ENCODE measurements at places on chromosomes 6 and 20.

DNA sequence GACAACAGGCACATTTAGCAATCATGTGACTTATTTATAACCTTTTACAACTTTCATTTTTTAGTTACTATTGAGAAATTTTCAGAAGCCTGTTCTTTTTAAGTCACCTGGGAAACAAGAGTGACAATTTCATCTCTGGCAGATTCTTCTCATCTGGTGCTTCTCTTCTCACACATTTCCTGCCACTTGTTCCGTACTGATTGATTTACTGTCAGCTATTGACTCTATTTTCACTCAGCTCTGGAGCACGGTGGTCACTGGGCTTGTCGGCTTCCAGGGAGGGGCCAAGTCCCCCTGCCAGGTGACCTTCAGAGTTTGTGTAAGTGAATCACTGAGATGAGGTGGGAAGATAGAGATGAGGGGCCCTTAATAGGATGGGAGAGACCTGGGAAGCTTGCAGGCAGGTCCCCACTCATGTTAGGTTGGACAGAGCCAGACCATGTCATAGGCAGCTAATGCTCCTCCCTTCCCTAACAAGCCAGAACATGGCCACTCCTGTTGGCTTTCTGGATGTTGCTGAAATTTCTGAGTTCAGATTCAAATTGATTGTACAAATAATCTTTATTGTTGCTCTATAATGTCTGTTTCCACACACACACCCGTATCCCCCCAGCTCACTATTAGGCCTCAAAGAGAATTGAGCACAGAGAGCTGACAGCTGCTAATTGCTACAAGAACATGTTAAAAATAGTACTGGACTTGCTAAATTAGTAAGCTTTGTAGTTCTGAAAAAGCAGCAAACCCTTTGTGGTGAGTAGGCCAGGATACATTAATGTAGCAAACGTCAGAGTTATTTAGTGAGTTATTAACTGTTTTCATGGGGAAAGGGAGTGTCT is 13.3 kb downstream of the DUSP22 start:
- no peak for DNase-seq

DNA sequence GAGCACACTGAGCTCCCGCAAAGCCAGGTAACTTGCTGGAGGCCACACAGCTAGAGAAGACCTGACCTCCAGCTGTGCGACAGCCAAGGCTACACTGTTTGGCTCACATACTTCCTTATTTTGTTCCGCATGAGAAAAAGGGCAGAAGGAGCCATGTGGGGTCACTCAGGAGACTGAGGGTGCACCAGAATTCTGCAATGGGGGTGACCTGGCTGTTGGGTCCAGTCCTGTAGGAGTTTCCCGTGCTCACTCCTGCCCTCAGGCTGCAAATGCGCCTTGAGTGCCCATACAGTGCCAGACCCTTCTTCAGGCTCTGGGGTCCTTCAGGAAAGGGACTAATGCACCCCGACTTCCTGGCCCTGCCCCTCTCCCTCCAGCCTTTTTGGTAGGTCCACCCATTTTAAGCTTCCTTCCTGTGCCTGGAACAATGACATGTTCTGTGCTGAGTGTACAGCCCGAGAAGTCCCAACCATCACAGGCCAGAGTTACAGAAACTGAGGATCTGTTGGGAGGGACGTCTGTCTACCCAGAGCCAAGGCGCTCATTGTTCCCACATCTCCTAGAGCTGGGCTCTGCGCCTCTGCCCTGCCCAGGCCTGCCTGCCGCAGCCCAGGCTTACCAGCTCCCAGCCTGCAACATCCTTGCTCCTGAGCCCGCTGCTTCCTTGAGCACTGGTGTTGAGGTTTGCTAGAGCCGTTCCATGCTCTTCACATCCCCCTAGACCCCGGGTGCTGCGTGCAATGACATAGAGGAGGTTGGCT is 33.5 kb upstream of the CD93 start:
- DNase-seq, result no peak

- no peak for DNase-seq
These were observed 82.2 kb downstream of the GRM4 start for GRCh38 chr6:34063651-34064050.

DNA sequence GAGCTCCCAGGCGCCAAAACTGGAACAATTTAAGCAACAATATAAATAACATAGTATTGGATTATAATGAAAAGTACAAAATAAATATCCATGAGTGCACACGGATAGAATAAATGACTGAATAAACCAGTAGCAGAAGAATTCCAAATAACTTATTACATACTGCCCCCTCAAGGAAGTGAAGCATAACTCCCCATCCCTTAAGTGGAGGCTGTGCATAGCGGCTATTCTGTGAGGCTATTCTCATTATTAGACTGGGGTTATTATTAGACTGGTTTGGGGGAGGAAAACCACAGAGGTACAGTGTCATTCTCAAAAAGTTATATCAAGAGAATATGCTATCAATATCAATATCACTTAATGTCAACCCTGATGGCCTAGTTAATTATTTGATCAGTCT is 94.4 kb upstream of the SIRPA start:
- no peak for DNase-seq

DNA sequence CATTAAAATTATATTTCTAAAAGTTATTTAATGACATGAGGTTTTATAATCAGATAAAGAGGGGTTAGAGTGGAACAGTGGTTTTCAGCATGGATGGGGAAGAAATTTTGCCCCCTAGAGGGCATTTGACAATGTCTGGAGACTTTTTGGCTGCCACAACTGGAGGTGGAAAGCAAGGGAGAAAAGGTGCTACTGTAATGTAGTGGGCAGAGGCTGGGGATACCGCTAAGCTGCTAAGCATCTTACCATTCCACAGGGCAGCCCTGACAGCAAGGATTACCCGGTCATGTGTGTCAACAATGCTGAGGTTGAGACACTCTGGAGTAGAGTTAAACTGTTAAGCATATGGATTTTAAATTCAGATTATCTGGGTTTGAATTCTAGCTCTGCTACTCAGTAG is 52.9 kb upstream of the FABP7 start:
- DNase-seq, result no peak

GRCh38 chr20:32528171-32528891 is 56.8 kb downstream of the NOL4L start:
- no peak for DNase-seq

- no peak for DNase-seq
These were observed 8.3 kb downstream of the OR2H1 start for GRCh38 chr6:29465279-29465678.

DNA sequence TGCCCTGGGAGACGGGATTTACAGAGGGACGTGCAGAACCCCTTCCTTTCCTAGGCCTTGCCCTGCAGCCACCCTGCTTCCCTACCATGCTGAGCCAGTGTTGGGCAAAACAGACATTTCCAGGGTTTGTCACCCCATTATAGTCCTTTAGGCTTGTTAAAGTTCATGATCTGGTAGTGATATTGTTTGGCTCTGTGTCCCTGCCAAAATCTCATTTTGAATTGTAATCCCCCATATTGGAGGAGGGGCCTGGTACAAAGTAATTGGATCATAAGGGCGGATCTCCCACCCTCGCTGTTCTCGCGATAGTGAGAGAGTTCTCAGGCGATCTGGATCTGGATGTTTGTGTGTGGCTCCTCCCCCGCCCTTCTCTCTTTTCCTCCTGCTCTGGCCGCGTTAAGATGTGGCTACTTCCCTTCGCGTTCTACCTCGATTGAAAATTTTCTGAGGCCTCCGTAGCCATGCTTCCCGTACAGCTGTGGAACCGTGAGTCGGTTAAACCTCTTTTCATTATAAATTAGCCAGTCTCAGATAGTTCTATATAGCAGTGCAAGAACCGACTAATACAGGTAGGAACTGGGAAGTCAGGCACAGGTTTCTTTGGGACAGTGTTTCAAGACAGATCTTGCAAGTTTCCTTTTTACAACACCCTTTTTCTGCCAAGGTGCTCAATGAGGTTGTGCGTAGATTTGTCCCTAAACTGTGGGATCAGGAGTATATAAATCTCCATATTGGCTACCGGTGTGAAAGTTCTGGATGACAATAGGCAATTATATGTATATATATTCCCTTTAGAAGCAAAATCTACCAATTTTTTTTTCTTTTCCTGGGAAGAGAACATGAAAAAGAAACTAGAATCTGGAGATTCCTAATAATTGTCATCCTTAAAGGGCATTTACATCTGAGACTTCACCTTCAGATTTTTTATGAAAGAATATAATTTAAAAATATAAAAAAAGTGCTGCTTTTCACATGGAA is 152.1 kb downstream of the SAMD5 start:
- DNase-seq, result no peak

DNA sequence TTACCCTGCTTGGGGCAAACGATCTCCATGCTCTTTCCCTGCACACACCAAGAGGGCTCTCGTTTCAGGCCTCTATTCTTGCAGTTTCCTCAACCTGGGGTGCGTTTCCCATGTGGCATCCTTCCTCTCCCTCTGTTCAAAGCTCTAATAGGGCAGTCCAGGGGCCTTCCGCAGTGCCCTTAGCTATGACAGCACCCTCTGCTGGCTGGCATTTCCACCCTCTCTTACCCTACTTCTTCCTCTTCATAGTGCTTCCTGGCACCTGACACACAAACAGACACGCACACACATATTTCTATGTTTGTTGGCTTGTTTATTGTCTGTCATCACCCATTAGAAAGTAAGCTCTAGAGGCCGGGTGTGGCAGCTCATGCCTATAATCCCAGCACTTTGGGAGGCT is 294.0 kb downstream of the CLIC5 start:
- DNase-seq, result no peak

- no peak for DNase-seq
These were observed 48.9 kb downstream of the PHF20 start for GRCh38 chr20:35820715-35821114.

GRCh38 chr6:51648774-51649173 is 438.6 kb downstream of the PKHD1 start:
- DNase-seq, result no peak

- DNase-seq, result no peak
These were observed 25.0 kb upstream of the ADTRP start for GRCh38 chr6:11803591-11803971.

DNA sequence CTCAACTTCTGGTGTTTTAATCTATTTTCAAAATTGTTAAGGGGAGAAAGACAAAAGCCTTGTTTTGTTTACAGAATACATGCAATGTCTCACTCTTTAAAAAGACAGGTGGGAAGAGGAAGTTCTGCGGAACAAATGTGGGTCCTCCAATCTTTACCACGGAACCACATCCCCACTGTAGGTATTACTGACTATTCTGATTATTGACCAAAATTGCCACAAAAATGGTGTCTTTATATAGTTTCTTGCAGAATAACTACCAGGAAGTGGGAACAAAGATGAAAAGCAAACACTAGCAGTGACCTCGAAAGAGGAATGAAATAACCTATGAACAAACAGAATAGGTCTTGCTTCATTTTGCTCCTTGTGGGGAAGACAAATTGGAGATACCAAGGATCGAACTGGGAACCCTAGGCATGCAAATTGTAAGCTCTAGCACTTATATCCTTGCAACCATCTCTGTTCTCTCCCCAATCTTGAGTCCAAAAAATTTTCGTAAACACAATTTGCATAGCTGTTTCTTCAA is 106.7 kb downstream of the GPX5 start:
- DNase-seq, result no peak

- DNase-seq, result no peak
These were observed 6.3 kb upstream of the WFDC13 start for GRCh38 chr20:45695496-45695895.

DNA sequence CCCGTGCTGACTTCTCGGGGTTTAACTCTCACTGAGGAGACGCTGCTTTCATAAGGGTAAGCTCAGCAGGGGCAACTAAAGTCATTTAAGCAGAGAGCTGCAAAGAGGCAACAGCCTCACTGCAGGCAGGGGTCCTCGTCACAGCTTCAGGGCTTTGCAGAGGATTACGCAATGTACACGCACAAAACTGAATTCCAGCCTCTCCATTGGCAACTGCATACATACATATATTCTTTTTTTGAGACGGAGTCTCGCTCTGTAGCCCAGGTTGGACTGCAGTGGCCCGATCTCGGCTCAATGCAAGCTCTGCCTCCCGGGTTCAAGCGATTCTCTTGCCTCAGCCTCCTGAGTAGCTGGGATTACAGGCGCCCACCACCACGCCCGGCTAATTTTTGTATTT is 2.4 kb downstream of the GMEB2 start:
- DNase-seq, result no peak

- no peak for DNase-seq
These were observed 23.1 kb downstream of the NEDD9 start for GRCh38 chr6:11209369-11209768.
